ENCODE measurements at places on chromosomes 3 and 15.

GRCh38 chr3:72347819-72348319 is 500.4 kb downstream of the SHQ1 start:
- DNase-seq: no peak

DNA sequence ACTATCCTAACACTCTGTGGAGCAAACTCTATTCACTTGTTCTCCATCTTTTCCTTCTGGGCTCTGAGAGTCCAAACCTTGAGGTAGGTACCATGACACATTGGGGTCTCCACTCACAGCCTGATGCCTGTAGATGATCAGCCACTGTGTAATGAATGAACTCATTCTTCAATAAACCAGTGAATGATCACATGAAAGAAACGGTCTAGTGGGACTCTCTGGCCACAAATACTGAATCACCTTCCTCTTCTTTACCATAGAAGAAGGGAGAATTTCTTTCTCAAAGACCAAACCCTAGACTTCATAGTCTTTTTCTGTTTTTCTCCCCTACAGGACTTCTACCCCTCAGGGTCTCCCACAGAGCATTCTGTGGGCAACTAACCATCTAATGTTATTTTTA is 20.5 kb upstream of the ABHD2 start:
- no peak for DNase-seq

DNA sequence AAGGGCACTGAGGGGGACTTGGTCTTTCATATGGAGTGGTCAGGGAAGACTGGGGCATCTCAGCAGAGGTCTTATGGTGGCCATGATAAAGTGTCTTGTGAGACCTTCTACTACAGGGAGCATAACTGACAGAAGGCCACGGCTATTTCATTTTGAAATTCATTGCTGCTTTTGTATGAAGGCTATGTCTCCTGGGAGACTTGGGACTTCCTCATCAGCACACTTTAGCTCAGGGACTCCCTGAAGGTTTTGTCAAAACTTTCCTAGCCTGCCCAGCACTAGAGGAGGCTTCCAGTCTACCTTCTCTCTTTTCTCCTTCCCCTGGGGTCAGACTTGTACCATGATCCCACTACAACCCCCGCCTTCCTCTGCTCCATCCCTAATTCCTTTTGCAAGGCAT is 77.2 kb upstream of the RASGRF1 start:
- no peak for DNase-seq

GRCh38 chr3:156620901-156621300 is 53.5 kb upstream of the TIPARP start:
- DNase-seq: no peak

DNA sequence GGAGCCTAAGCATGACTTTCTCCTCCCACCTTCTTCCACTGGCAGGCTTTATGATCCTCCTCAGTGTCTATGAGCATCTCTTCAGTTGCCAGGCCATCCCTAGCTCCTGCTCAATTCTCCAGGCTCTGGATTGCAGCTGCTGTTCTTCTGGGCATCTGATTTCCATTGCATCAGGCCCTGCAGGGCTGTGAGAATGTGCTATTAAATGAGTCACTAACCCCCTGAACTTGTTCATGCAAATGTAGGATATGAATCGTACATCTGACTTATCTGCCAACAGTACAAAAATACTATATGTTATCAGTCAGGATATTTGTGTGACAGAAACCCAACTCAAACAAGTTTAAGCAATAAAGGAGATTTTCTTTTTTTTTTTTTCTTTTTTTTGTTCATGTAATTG is 11.9 kb downstream of the GPR176 start:
- no peak for DNase-seq

Data from ovary (tissue), 10 donors.